ENCODE measurements at places on chromosomes 4 and X. TPM values are rescaled to one million over a fixed set of nuclear protein-coding genes. Genes with fewer than 3 reads are reported as not detected.

- DNase-seq, result peak; percentile 1
- no peak overlapping the region for H3K4me3 ChIP-seq
- no peaks in the 10 kb centered on the region for H3K4me1 ChIP-seq
- H3K36me3 ChIP-seq, result no peaks in the 10 kb centered on the region
- no peak overlapping the region for H3K27ac ChIP-seq
- no peaks in the 10 kb centered on the region for H3K27me3 ChIP-seq
Measured at GRCh38 chrX:129983575-129984110, 1.2 kb downstream of the BCORL1 start.

GRCh38 chrX:72131317-72132294 is at the start of gene RTL5:
RTL5 (minus strand) TSS chrX:72131915.
- H3K27ac ChIP-seq, result no peak within 1 kb of the TSS
- DNase-seq, result peak; percentile 81
- peak within 1 kb of the TSS; percentile 41 for H3K4me3 ChIP-seq

GRCh38 chr4:109065006-109065405 is 237.5 kb downstream of the COL25A1 start:
- H3K27ac ChIP-seq, result no peak overlapping the region
- H3K36me3 ChIP-seq, result no peaks in the 10 kb centered on the region
- H3K4me1 ChIP-seq, result no peaks in the 10 kb centered on the region
- no peak overlapping the region for H3K4me3 ChIP-seq

- no peak overlapping the region for H3K4me3 ChIP-seq
- H3K27me3 ChIP-seq, result no peaks in the 10 kb centered on the region
- H3K4me1 ChIP-seq, result no peaks in the 10 kb centered on the region
- H3K27ac ChIP-seq, result no peak overlapping the region
Measured at GRCh38 chrX:63922221-63922620, 137.2 kb upstream of the ARHGEF9 start.

- H3K27ac ChIP-seq, result no peak overlapping the region
- H3K4me3 ChIP-seq, result no peak overlapping the region
- no peaks in the 10 kb centered on the region for H3K4me1 ChIP-seq
- H3K36me3 ChIP-seq, result peaks cover 13% of the 10 kb centered on the region
- no peaks in the 10 kb centered on the region for H3K27me3 ChIP-seq
Measured at GRCh38 chr4:8468746-8469535, 28.4 kb downstream of the TRMT44 start.

DNA sequence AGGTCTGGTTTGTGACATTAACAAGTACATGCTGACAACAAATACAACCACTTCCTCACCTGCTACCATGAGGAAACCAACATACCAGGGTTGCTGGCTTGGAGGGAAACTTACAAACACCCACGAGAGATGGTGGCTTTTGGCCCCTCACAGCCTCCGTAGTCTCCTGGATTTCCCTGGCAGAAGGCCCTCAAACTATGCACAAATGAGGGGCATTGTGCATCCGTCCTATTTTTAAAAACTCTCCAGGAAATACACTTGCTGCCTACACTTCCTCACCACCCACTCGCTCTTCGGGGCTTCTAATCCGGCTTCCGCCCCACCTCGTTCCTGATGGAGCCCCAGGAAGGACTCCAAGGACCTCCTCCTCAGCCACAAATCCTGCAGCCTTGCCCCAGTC is 355.0 kb upstream of the GATB start:
- H3K36me3 ChIP-seq, result no peaks in the 10 kb centered on the region
- peak overlapping the region; percentile 68 for H3K4me3 ChIP-seq
- no peaks in the 10 kb centered on the region for H3K27me3 ChIP-seq
- H3K27ac ChIP-seq, result no peak overlapping the region

GRCh38 chr4:172157946-172158345 is 344.7 kb downstream of the GALNTL6 start:
- H3K27me3 ChIP-seq, result no peaks in the 10 kb centered on the region
- DNase-seq, result no peak
- no peak overlapping the region for H3K4me3 ChIP-seq
- no peak overlapping the region for H3K27ac ChIP-seq
- no peaks in the 10 kb centered on the region for H3K4me1 ChIP-seq

DNA sequence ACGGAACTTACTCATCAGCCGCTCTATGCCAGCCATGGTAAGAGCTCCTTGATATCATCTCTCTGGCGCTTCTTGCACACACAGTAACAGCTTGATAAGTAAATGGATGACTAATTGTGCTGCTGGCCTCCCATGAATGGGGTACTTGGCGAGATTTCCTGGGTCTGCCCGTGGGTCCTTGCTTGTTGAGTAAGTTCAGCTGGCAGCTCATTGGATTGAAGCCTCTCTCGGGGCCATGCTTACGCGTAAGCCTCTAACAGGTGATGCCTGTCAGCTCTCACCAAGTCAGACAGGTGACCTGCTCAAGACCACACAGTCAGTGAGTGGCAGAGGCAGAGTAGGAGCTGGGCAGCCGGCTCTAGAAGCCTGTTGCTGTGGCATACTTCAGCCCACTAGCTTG is 7.7 kb downstream of the NSG1 start:
- H3K4me1 ChIP-seq, result no peaks in the 10 kb centered on the region
- no peak overlapping the region for H3K27ac ChIP-seq
- H3K27me3 ChIP-seq, result no peaks in the 10 kb centered on the region
- no peak for DNase-seq
- H3K36me3 ChIP-seq, result no peaks in the 10 kb centered on the region

- H3K36me3 ChIP-seq, result no peaks in the 10 kb centered on the region
- no peak overlapping the region for H3K27ac ChIP-seq
- no peaks in the 10 kb centered on the region for H3K4me1 ChIP-seq
- H3K4me3 ChIP-seq, result no peak overlapping the region
- no peaks in the 10 kb centered on the region for H3K27me3 ChIP-seq
- DNase-seq, result no peak
Measured at GRCh38 chr4:148954011-148954749, 512.0 kb upstream of the NR3C2 start.

GRCh38 chr4:57877047-57877458 is 766.9 kb upstream of the IGFBP7 start:
- DNase-seq, result no peak
- H3K27ac ChIP-seq, result no peak overlapping the region
- no peaks in the 10 kb centered on the region for H3K36me3 ChIP-seq
- H3K4me1 ChIP-seq, result no peaks in the 10 kb centered on the region
- no peaks in the 10 kb centered on the region for H3K27me3 ChIP-seq

GRCh38 chrX:9855561-9856283 is 69.5 kb downstream of the SHROOM2 start:
- H3K36me3 ChIP-seq, result no peaks in the 10 kb centered on the region
- H3K27me3 ChIP-seq, result no peaks in the 10 kb centered on the region
- H3K27ac ChIP-seq, result no peak overlapping the region
- H3K4me1 ChIP-seq, result no peaks in the 10 kb centered on the region

- no peak for DNase-seq
- no peaks in the 10 kb centered on the region for H3K4me1 ChIP-seq
- H3K27ac ChIP-seq, result no peak overlapping the region
Measured at GRCh38 chr4:94396984-94397383, 54.3 kb upstream of the HPGDS start.

GRCh38 chr4:107685740-107686139 is 34.3 kb downstream of the PAPSS1 start:
- H3K27me3 ChIP-seq, result no peaks in the 10 kb centered on the region
- no peaks in the 10 kb centered on the region for H3K4me1 ChIP-seq
- no peak overlapping the region for H3K4me3 ChIP-seq

DNA sequence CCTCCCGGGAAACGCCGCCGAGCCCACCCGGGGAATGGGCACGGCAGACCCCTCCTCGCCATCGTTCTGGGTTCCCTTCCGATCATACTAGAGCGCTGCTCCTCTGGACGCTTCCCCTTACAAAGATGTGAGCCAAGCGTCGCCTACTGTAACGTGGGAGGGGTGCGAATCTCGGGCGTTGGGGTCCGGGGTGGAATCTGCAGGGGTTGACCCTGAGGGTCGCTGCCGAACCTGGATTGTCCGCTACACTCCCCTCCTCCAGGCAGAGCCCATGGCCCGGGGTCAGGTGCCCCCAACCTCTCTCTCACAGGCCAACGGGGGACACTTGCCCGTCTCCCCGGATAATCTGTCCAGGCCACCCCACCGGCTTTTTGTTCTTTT is 13.8 kb downstream of the BCOR start:
- H3K27me3 ChIP-seq, result no peaks in the 10 kb centered on the region
- no peaks in the 10 kb centered on the region for H3K36me3 ChIP-seq
- DNase-seq, result no peak
- H3K4me3 ChIP-seq, result peak overlapping the region; percentile 22
- H3K27ac ChIP-seq, result no peak overlapping the region

DNA sequence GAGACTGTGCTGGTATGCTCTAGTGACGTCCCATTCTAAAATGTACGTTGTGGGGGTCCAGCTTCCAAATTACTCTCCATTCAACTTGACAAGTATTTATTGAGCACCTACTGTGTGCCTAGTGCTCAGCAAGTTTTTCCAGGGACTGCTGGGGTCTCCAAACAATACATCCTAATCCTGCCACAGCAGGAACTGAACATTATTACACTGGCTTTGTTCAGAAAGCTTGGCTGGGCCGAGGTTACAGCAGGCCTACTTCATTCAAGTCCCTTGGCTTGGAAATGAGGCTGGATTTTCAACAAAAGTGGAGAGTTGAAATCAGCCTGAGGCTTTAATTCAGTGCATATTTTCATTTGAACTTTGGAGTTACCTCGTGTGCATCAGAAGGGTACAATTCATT is 78.0 kb downstream of the GUCY2F start:
- H3K27ac ChIP-seq, result no peak overlapping the region
- H3K4me3 ChIP-seq, result no peak overlapping the region
- H3K4me1 ChIP-seq, result no peaks in the 10 kb centered on the region
- H3K27me3 ChIP-seq, result no peaks in the 10 kb centered on the region
- H3K36me3 ChIP-seq, result no peaks in the 10 kb centered on the region
- DNase-seq, result no peak

- DNase-seq, result no peak
- H3K27ac ChIP-seq, result no peak overlapping the region
- H3K4me3 ChIP-seq, result no peak overlapping the region
- H3K4me1 ChIP-seq, result no peaks in the 10 kb centered on the region
- H3K27me3 ChIP-seq, result no peaks in the 10 kb centered on the region
Measured at GRCh38 chr4:96974295-96974694, 1134.4 kb downstream of the PDHA2 start.

Gene TEX13B
- not detected for total RNA-seq

Gene GALNTL6
- not detected for total RNA-seq

Gene PRRG3
- not detected for total RNA-seq

Gene APLN
- total RNA-seq, result 0.11 TPM

Gene PRAF2
- total RNA-seq, result 13.1 TPM

Gene NPY5R
- total RNA-seq, result not detected

Gene SPANXC
- not detected for total RNA-seq

Gene MAGEA10
- not detected for total RNA-seq

Gene PRKG2
- total RNA-seq, result 0.59 TPM

Gene CSAG3
- total RNA-seq, result not detected

All from CD8-positive, alpha-beta memory T cell (primary cell).